ENCODE measurements at places on chromosomes 5 and 9.

- no peak for DNase-seq
Measured at GRCh38 chr5:163544836-163545235, 39.4 kb downstream of the MAT2B start.

GRCh38 chr9:77236693-77237092 lies 59.4 kb downstream of the VPS13A start:
- no peak for DNase-seq

- no peak for DNase-seq
Measured at GRCh38 chr5:8135742-8136141, 266.8 kb downstream of the MTRR start.

GRCh38 chr9:96430377-96430776 lies 12.2 kb upstream of the ZNF367 start:
- DNase-seq: no peak

DNA sequence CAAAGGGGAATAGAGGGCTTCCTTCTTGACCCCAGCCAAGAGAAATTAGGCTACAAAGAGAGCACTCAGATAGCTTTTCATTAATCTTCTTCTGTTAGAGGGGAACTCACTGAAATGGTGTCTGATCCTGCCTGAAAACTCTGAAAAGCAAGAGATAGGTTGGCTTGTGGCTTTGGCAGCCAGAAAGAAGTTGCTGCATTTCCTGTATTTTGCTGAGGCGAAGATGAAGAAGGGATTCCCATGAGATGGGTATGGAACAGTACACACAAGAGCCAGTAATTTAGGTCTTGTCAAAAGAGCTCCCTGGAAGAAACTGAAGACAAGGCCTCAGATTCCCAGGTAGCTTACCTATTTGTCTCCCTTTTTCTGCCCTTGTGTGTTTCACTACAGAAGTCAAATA lies 120.9 kb upstream of the TARS1 start:
- DNase-seq: no peak

DNA sequence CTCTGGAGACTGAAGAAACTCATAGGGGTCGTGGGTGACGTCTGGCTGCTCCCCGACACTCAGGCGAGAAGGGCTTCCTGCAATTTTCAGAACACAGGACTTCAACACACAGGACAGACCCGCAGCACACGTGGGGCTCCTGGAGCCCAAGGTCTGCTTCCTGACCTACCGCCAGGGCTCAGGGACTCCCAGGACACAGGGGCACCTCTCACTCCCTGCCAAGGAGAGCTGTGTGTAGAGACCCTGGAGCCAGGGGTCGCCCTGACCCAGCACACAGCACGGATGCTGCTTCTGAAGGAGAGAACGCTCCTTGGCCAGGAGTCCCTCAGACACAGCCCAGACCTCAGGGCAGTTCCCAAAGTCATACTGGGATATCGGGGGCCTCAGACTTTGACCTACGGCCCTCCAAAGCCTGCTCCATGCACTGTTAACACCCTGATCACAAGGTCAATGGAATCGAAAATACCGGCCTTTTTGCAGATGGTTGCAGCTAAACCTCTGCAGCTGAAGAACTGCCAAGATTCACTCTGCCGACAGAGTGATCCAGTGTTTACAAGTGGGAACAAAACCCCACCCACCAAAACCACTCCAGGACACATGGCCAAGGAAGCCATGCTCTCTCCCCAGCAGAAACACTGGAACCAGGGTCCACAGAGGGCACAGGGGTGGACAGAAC lies 13.8 kb upstream of the ZDHHC11 start:
- no peak for DNase-seq

DNA sequence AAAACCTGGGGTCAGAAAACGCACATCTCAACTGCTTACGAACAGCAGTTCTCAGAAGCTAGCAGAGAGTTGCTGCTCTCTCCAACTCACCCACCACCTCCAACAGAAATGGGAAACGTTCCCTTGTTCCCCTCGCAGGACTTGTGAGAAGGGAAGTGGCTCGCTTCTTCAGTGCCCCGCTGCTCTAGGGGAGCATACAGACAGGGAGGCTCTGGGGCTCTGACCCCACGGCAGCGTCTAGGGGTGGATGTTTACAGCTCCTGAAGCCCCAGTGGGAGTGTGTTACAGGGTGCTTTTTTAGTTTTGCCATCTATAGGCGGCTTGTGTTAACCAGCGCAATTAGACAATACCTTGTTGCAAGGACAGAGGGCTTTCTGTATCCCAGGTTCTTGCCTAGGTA lies 267.7 kb upstream of the ACTBL2 start:
- DNase-seq: no peak

GRCh38 chr5:124630767-124631704 lies 115.4 kb downstream of the ZNF608 start:
- no peak for DNase-seq

GRCh38 chr9:69178583-69179011 lies 4.5 kb downstream of the TJP2 start:
- DNase-seq: no peak

DNA sequence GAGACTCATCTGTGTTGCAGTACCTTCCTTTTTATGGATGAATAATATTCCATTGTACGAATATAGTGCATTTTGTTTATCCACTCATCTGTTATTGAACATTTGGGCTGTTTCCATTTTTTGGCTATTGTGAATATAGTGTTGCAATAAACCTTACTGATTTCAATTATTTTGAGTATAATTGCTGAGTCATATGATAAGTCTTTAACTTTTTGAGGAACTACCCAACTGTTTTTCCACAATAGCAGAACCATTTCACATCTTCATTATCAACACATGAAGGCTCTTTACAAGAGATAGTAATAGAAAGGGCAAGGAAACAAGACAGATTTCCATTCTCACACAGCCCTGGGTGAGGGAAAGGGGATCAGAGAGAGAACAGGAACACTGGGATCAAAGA lies 329.2 kb downstream of the RAB3C start:
- DNase-seq: no peak

DNA sequence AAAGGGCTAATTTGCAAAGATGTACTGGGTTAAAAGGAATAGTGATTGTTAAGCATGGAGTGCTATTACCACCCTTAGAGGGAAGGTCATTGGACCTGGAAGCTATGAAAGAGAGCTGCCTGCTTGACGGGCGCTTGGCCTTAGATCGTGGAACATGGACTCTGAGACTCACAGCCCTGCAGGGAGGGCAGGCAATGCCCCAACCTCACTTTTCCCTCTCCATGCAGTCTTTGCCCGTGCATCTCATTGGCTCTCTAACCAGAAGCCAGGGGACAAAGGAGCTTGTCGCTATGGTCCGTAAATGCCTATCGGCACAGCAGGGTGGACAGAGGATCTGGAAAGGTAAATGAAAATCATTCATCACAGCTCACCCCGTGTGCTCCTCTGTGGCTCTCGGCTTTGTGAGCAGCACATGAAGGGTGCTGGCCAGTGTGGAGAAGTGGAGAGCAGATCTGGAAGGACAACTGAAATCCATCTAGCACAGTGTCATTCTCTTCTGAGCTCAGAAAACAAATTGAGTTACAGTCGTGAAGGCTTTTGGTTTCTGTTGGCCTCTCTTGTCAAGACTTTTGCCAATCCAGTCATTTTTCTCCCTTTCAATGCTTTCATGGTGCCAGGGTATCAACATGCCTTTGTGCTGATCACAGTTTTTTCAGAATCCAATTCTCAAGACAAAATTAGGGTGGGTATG lies 186.2 kb downstream of the SNX18 start:
- no peak for DNase-seq

DNA sequence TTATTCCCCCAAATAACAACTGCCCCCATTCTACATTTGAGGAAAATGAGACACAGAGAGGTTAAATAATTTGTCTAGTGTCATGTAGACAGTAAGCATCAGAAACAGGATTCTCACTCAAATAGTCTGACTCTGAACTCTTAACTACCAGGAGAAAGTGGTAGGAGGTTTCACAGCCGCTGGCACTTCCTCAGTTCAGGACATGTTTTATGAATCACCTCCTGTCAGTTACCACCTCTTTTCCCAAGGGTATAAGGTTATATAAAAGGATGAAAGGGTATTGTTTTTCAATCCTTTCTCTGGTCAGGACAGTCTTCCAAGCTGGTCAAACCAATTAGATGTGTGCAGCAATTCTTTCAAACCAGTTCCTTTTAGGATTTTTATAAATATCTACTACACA lies 52.1 kb downstream of the TSSK1B start:
- DNase-seq: no peak

DNA sequence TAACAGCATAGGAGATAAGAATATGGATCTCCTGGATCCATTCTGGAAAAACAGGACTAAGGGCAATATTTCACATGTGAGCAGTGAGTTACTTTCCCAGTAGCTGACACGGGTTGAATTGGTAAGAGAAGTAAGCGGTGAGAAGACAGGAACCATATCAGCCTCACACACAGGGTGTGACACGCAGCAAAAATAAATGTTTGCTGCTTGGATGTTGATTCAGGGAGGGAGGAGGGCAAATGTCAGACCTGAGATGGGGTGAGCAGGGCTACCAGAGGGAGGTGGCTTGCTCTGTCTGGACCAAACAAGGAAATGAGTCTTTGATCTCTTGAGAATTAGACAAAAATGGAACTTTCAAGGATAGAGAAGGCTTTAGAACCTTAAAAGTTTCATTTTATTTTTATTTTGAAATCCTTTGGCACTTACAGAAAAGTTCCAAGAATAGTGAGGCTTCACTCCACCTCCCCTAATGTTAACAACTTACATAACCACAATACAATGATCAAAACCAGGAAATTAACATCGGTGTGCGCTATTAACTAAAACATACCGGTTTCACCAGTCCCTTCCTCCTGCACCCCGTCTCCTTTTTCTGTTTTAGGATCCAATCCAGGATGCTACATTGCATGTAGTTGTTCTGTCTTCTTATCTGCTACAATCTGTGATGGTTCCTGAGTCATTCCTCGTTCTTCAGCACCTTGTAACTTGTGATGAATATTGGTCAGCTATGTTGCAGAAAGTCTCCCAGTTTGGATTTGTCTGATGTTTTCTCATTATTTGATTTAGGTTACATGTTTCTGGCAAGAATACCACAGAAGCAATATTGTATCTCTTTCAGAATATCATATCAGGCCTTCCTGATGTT lies 20.5 kb upstream of the ARHGEF28 start:
- DNase-seq: no peak

DNA sequence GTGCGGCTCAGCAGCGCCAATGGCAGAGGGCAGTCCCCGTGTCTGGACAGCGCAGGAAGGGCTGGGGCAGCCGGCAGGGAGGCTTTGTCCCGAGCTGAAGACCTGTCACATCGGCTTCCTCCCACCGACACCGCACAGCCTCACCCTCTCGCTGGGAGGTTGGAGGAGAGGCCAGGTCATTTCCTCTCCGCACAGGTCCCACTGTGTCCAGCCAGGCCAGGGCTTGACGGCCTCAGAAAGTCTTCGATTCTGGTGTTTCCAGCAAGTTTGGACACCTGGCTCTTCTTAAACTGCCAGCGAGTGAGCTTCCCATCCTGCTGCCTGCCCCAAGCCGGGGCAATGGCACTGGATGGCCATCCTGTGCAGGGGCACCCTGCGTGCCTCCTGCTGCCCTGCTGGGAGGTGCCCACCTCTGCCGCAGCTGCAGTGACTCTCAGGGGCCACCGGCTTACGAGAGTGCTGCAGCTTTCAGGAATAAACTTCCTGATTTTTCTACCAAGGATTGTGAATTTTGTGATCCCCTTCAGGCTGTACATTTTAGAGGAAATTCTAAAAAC lies 33.9 kb downstream of the AHRR start:
- no peak for DNase-seq

DNA sequence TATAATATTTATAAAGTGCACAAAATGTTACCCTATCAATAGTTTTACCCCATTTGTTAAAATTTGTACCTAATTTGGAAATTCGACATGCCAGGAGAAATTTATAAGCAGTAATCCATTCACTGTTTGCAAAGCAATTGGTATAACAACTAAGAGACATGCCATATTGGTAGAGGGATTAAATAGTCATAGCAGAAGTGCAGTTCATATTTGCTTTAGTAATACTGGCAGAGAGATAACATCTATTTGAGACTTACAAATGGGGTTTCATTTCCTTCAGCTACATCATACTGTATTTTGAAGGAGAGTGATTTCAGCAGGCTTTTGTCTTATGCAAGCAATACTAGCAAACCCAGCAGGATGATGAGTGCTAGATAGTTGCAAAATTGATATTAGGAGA lies 610.4 kb upstream of the CDH10 start:
- DNase-seq: no peak

DNA sequence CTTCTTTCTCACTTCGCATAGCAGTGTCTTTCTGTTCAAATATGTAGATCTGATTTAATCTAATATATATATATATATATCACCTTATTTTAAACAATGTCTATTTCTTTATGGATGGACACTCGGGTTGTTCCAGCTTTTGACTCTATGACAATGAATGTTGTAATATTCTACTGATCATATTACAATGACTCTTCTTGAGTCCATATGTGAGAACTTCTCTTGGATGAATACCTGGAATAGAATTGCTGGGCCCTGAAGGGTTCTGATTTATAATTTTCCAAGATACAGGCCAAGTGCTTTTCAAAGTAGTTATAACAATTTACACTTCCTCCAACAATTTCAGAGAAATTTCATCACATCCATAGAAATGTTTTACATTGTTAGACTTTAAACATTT lies 28.8 kb downstream of the NTRK2 start:
- DNase-seq: no peak

GRCh38 chr9:92180669-92181181 lies 65.5 kb upstream of the SPTLC1 start:
- no peak for DNase-seq

GRCh38 chr5:176712546-176713304 lies 65.4 kb downstream of the TSPAN17 start:
- DNase-seq: no peak

DNA sequence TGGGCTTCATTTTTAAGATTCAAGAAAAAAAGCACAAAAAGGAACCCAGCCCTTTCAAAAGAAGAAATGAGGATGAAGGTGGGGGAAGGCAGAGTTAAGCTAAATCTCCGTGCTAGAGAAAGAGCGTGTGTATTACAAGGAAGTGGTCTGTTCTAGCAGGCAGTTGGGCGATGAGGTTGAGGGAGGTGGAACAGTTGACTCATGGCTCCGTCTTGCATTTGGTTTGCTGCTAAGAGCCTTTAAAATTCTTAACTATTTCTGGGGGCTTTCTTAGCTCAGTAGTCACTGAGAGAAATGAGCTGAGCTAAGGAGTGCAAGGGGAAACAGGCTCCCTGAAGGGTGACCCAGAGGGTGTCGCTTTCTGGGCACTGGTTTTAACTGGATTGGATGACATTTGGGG lies 117.4 kb downstream of the GCNT1 start:
- peak; percentile 62 for DNase-seq

GRCh38 chr5:149224282-149224681 lies 47.4 kb upstream of the AFAP1L1 start:
- DNase-seq: no peak

- DNase-seq: no peak
Measured at GRCh38 chr9:74653410-74654080, 156.4 kb downstream of the RORB start.

DNA sequence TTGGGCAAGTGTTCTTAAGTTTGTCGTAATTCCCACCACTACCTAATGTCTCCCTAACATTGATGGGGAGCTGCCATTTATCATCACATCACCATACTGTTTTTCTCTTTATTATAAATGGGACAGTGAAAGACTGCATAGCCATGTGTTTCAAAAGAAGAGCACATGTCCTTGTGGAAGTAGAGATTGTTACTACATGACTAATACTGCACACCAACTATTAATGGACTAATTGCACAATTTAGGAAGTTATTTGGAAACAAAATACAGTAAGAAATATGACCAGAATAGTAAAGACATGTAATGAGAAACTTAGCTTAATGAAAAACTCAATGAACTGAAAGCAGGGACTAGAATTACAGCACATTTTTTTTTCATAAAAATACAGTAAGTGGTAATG lies 12.0 kb upstream of the ELOVL7 start:
- DNase-seq: no peak
